ENCODE measurements at places on chromosomes 5 and 9.

DNA sequence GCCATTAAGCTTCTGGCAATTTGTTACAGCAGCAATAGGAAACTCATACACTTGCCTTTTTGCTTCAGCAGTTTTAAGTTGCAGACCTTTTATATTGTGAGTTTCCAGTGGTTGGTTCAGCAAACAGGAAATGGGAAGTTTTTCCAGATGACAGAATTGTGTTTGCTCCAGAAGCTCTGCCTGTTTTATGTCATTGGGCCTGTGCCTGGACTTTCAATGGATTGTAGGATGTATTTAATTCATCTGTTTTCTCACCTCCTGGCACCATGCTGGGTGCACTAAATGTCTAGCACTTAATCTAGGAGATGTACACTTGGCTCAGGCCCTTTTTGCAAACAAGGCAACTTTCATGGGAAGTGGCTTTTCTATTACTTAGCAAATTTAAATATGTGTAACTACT, 100.4 kb upstream of the CLINT1 start:
- no peak for DNase-seq

GRCh38 chr9:118059484-118060278, 355.5 kb downstream of the TLR4 start:
- DNase-seq: no peak

DNA sequence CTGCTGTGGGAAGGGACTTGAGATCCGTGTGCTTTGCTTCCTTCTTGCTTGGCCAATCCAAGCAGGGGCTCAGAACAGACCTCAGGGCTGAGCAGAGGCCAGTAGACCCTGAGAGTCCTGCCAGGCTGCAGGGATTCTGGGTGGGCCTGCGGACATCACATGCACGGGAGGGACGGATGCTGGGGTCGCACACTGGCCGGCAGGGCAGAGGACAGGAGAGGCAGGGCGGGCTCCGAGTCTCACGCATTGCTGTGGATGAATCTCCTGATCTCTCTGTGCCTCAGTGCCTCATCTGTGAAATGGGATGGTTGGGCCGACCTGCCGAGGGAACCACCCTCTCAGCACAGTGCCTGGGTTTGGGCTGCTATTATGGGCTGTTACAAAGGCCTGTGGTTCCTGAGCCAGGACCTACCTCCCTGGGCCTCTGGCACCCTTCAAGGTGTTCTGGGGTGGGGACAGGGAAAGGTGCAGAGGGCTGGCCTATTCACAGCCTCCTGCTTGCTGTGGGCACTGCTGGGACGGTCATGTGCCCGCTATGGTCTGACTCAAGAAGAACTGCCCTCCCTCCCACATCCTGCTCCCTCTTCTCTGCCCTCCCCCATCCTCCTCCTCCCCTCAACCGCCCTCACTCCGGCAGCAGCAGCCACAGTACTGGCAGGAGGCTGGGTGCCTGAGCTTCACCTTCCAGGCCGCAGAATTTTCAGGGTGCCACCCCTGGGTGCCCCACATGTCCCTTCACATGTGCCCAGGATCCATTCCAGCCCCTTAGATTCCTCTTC, 43.3 kb downstream of the NCS1 start:
- DNase-seq: no peak

GRCh38 chr9:78866207-78867132, 569.5 kb downstream of the PSAT1 start:
- DNase-seq: no peak

DNA sequence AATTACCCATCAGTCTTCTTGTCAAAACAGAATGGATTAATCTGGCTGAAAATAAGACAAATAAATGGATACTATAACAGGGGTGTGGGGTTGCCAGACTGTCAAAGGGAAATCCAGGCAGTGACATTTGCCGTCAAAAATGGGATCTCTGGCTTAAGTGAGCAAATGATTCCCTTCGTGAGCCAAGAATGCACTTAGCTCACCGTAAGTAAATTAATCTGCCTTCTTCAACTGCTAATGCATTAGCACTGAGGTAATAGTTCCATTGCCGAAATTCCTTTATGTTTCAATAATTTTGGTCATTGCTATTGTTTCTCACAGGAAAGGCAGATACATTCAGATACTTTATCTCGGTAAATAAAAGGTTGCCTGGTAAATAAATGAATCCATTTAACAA, 377.8 kb downstream of the KIAA0825 start:
- no peak for DNase-seq

Data from stimulated activated CD4-positive, alpha-beta T cell treated with anti-CD3 and anti-CD28 coated beads, Interleukin-2, amount 100 ng/mL, for 4 hours (primary cell).